ENCODE measurements at places on chromosomes 7 and 10. TPM values are rescaled to one million over a fixed set of nuclear protein-coding genes. Genes with fewer than 3 reads are reported as not detected.

The COL1A2 gene
- 0.56 TPM for total RNA-seq

The CDNF gene
- 1.5 TPM for total RNA-seq

The ADO gene
- 28.0 TPM for total RNA-seq

The GBX1 gene
- total RNA-seq, result not detected

DNA sequence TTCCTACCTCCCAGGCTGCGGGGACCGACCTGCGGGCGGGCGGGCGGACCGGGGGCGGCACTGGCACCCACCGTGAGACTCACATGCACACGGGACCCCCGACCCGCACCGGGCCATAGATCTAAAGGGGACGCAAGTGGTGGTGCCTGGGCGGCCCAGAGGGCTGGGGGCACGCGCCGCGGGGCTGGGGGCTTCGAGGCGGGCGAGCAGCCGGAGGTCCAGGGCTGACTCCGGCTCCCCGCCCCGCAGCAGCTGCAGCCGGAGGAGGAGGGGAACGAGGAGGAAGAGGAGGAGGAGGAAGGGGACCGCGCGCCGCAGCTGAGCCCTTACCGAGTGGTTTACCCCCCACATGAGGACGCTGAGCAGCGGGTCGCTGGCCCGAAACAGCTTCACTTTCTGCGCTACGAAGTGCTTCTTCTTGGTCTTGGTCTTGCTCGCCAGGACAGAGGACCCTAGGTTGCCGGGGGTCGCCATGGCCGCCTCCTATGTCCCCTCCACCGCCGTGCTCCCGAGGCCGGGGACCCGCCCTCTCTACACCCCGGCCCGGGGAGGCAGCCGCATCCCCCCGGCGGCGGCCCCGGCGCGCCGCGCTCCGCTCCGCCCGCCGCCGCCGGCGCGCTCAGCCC is 412 bp downstream of the PIP4K2A start:
- peaks cover 30% of the 10 kb centered on the region for H3K4me1 ChIP-seq
- H3K27me3 ChIP-seq, result no peaks in the 10 kb centered on the region
- peak overlapping the region; percentile 92 for H3K4me3 ChIP-seq
- peaks cover 17% of the 10 kb centered on the region for H3K36me3 ChIP-seq

GRCh38 chr10:89351412-89351779 is 23.6 kb downstream of the IFIT3 start:
- H3K27me3 ChIP-seq, result peaks cover 29% of the 10 kb centered on the region
- H3K4me3 ChIP-seq, result no peak overlapping the region
- peaks cover 17% of the 10 kb centered on the region for H3K4me1 ChIP-seq
- peak; percentile 34 for DNase-seq
- no peak overlapping the region for H3K27ac ChIP-seq

DNA sequence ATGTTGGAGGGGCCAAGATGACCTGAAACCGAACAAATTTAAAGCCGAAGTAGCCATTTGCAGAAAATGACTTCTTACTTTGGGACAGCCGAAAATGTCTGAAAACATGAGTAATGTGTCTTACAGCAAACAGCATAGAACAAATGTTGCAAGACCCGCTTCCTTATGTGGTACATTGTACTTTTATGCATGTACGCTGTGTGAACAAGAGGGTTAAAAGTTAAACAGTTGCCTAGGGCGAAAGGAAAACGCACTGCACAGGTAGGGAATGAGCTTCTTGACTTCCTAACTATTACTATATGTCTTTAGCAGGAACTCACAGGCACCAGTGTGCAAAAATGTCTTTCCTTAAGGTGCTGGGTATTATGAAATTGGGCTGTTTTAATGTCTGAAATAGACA is 303.5 kb upstream of the MGMT start:
- peaks cover 7% of the 10 kb centered on the region for H3K4me1 ChIP-seq
- no peak for DNase-seq
- no peaks in the 10 kb centered on the region for H3K27me3 ChIP-seq
- no peak overlapping the region for H3K4me3 ChIP-seq
- no peak overlapping the region for H3K27ac ChIP-seq

DNA sequence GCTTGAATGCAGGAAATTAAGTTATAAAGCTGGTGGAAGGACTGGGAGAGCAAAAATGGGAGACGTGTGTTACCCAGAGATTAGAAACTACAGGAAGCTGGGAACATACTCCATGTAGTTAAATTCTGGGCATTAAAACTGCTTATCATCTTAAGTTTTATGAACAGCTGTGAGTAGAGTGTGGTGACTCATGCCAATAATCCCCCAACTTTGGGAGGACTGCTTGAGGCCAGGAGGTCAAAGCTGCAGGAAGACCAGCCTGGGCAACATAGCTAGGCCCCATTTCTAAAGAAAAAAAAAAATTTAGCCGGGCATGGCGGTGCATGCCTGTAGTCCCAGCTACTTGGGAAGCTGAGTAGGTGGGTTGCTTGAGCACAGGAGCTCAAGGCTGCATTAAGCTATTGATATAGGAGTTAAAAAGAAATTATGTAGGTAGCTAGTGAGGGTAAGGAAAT is 56.2 kb upstream of the SEPHS1 start:
- H3K27ac ChIP-seq, result no peak overlapping the region

GRCh38 chr7:128796327-128796726 is 4.6 kb downstream of the CCDC136 start:
- no peak overlapping the region for H3K4me3 ChIP-seq
- peaks cover 3% of the 10 kb centered on the region for H3K4me1 ChIP-seq
- H3K27ac ChIP-seq, result no peak overlapping the region
- no peaks in the 10 kb centered on the region for H3K27me3 ChIP-seq

- H3K4me1 ChIP-seq, result peaks cover 39% of the 10 kb centered on the region
- peaks cover 10% of the 10 kb centered on the region for H3K36me3 ChIP-seq
- H3K4me3 ChIP-seq, result peak overlapping the region; percentile 89
- H3K27ac ChIP-seq, result peak overlapping the region; percentile 91
These were observed 455 bp downstream of the CUL2 start for GRCh38 chr10:35089611-35090161.

- H3K4me3 ChIP-seq, result no peak overlapping the region
- H3K27ac ChIP-seq, result no peak overlapping the region
- peaks cover 3% of the 10 kb centered on the region for H3K27me3 ChIP-seq
- no peaks in the 10 kb centered on the region for H3K36me3 ChIP-seq
These were observed 131.0 kb downstream of the CXCL12 start for GRCh38 chr10:44253769-44254462.

GRCh38 chr7:37481722-37482288 is 33.1 kb upstream of the ELMO1 start:
- H3K4me3 ChIP-seq, result no peak overlapping the region
- no peaks in the 10 kb centered on the region for H3K36me3 ChIP-seq
- H3K27me3 ChIP-seq, result peaks cover 2% of the 10 kb centered on the region
- DNase-seq, result no peak
- H3K27ac ChIP-seq, result no peak overlapping the region
- no peaks in the 10 kb centered on the region for H3K4me1 ChIP-seq

DNA sequence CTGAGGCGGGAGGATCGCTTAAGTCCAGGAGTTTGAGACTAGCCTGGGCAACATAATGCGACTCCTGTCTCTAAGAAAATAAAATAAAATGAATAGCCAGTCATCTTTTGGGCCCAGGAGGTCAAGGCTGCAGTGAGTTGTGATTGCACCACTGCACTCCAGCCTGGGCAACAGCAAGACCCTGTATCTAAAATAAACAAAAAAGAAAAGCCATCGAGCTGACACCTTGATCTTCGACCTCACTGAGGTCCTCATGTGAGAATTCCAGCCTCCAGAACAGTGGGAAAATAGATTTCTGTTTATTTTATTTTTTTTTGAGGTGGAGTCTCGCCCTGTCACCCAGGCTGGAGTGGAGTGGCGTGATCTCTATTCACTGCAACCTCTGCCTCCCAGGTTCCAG is 301.5 kb upstream of the GALNT17 start:
- H3K27ac ChIP-seq, result no peak overlapping the region
- no peaks in the 10 kb centered on the region for H3K36me3 ChIP-seq
- no peak for DNase-seq
- H3K4me1 ChIP-seq, result peaks cover 8% of the 10 kb centered on the region
- peaks cover 15% of the 10 kb centered on the region for H3K27me3 ChIP-seq
- no peak overlapping the region for H3K4me3 ChIP-seq

- H3K4me3 ChIP-seq, result no peak overlapping the region
- H3K27ac ChIP-seq, result no peak overlapping the region
- H3K36me3 ChIP-seq, result no peaks in the 10 kb centered on the region
- no peaks in the 10 kb centered on the region for H3K4me1 ChIP-seq
- no peak for DNase-seq
These were observed 349.5 kb downstream of the SEMA3D start for GRCh38 chr7:84837405-84837804.

- H3K27ac ChIP-seq, result no peak overlapping the region
- H3K36me3 ChIP-seq, result no peaks in the 10 kb centered on the region
- H3K27me3 ChIP-seq, result no peaks in the 10 kb centered on the region
- DNase-seq, result no peak
- no peak overlapping the region for H3K4me3 ChIP-seq
These were observed 57.0 kb upstream of the DKK1 start for GRCh38 chr10:52256832-52257691.

Measured in activated CD8-positive, alpha-beta T cell treated with anti-CD3 and anti-CD28 coated beads for 36 hours (primary cell).